ENCODE measurements at places on chromosomes 11 and 22. TPM values are rescaled to one million over a fixed set of nuclear protein-coding genes. Genes with fewer than 3 reads are reported as not detected.

The PARVA gene
- 51.6 TPM for total RNA-seq

The TTC36 gene
- total RNA-seq = 30.4 TPM

The HSPA8 gene
- 619 TPM for total RNA-seq

The NXPE2 gene
- total RNA-seq = not detected

The MOGAT2 gene
- not detected for total RNA-seq

The PNPLA5 gene
- not detected for total RNA-seq

The MMP13 gene
- total RNA-seq = not detected

The TMEM191B gene
- not detected for total RNA-seq

The LPXN gene
- total RNA-seq = 2.1 TPM

The OR52E5 gene
- total RNA-seq = not detected

The ZDHHC13 gene
- total RNA-seq = 5.2 TPM

The NCR3LG1 gene
- 0.21 TPM for total RNA-seq

The TSGA10IP gene
- not detected for total RNA-seq

The CXCR5 gene
- total RNA-seq = not detected

The FLRT1 gene
- total RNA-seq = 10.3 TPM

The OR8A1 gene
- not detected for total RNA-seq

The CD3D gene
- not detected for total RNA-seq

The TCN1 gene
- not detected for total RNA-seq

The OR8G5 gene
- total RNA-seq = not detected

The CD82 gene
- total RNA-seq = 28.3 TPM

The DBX1 gene
- not detected for total RNA-seq

The OR4D5 gene
- not detected for total RNA-seq

The IL18 gene
- total RNA-seq = 9.0 TPM
